ENCODE measurements at places on chromosomes 5 and 9.

DNA sequence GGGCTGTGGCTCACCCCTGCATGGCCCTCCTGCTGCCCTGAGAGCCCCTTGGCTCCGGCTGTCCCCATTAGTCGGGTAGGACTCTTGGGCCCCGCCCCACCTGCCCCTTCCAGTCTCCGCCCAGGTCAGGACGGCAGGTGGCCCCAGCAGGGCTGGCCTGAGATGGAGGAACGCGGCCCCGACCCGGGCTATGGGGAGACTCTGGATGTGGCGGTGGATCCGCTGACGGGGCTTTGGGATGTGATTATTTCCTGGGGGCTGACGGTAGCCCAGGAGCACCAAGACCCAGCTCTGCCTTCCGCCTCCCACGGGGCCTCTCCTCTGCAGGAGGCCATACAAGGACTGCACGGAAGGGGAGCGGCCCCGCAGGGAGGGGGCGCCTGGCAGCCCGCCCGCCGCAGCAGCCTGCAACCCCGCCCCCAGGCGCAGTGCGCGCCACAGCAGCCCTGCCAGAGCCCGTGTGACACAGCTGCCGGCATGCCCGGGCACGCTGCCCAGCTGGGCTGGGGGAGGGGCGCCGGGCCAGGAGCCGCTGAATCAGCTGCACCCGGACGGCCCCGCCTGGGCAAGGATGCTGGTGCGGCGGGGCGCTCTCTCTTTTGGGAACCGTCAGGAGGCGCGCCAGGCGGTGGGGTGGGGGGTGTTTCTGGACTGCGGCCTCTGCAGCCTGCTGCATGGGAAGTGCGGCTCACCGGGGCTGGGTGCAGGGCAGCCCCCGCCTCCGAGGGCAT is 9.2 kb downstream of the TMEM250 start:
- DNase-seq, result peak; percentile 46

DNA sequence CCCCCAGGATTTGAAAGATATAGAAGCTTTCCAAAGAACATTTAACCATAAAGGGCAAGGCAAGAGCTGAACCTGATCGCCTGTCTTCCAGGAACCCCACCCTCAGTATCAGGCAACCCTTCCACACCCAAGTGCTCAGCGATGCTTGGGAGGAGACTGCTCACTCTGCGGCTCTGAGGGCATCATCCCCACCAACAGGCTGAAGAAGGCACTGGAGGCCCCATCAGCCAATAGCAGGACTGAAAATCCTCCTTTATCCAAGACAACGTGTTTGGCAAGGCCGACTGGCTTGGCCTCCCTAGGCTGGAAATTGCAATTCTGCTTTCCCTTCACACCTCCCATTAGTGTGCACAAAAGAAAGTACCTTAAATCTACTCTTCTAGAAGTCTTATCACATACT is 1.4 kb upstream of the PPP2CA start:
- DNase-seq, result no peak

DNA sequence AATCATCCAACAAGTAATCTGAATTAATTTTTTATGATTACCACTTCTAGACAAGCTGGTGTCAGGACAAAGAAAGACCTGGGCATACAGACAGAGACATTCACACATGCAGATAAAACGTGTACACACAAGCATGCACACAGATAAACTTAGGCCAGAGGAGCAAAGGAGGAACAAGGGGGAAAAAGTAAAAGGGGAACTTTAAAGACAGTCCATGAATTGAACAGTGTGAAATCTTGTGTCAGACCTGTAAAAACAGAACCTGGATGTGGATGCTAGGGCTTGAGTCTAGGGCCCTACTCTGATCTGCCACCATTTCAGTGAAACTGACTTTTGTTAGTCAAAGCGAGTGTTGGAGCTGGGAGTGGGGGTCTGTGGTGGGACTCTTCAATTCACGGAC is 11.2 kb upstream of the ZSWIM6 start:
- no peak for DNase-seq

- DNase-seq, result no peak
Observed at GRCh38 chr9:134433101-134433500, 106.8 kb downstream of the RXRA start.

GRCh38 chr5:51388488-51389287 is 5.4 kb downstream of the ISL1 start:
- no peak for DNase-seq

GRCh38 chr5:94700592-94700991 is 82.1 kb downstream of the SLF1 start:
- DNase-seq, result no peak

DNA sequence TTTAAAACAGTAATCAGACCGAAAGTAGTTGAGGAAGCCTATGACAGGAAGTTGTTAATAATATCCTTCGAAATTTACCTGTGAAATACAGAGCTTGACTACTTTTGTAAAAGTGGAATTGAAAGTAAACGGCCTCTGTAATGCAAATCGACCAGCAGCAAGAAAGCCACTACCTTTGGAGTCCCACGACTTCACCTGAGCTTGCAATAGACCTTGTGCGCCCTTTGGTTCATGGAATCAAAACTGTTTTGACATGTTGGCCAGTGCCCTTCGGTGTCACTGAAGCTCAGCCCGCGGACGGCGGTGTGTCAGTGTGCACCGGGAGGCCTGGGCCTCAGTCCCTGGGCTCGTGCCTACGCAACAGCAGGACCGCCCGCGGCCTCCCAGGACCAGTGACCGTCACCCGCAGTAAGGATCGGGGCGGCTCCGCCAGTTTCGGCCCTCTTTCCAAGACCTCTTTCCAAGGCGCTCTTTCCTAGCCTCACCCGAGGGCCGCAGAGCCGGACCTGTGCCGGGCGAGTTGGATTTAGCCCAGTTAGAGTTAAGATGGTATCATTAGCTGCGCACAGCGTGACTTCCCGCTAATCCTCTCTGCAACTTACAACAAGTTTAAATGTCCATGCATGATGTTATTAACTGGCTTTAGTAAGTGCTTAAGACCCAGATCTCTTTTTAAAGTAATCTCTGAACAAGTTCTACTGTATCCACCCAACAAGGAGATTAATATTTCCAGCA is 223.3 kb downstream of the MEF2C start:
- no peak for DNase-seq

DNA sequence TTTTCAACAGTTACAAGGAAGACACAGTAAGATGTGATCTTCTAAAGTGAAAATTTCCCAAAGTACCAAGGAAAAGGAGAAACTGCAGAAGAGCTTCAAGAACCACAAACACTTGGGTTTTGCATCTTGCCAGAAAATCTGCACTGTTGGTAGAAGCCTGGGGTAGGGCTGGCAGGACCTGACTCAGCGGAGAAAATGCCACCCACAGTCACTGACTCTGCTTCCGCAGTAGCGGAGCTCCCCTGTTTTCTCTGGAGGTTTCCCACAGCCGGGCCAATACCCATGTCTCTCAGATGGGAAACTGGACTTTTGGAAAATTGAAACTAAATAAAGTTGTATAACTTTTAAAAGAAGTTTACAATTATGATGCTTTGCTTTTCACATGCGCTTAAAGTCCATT is 104.2 kb downstream of the MEF2C start:
- no peak for DNase-seq

- no peak for DNase-seq
Observed at GRCh38 chr5:163730206-163730756, 224.9 kb downstream of the MAT2B start.

- DNase-seq, result no peak
Observed at GRCh38 chr5:154278908-154279307, 88.4 kb downstream of the GALNT10 start.

DNA sequence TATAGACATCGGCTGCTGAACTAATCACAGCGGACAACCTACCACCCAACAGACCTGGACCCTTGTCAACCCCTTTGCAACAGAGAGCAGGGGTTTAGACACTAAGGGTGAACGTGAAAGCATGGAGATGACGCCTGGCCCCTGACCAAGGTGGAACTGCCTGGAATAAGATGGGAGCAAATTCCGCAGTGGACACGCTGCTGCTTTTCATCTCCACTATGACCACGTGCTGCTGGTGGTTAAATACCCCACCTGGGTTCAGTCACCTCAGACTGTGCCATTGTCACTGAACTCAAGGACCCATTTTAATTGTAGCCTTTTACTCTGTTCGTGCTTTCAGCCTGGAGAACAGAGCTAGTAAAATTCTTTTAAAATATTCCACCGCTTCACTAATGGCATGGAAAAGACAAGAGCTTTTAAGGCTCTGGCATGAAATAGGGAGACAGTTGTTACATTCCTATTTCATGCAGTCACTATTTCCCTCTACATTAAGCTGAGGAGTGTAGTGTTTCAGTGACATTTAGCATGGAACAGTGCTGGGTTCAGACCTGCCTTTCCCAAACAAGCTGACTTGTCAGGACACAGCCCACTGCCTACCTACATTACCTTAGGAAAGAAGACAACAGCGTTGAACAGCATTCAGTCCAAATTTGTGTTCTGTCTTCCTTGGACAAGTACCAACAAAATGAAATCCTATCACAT is 96.8 kb downstream of the ANKRD18B start:
- no peak for DNase-seq

DNA sequence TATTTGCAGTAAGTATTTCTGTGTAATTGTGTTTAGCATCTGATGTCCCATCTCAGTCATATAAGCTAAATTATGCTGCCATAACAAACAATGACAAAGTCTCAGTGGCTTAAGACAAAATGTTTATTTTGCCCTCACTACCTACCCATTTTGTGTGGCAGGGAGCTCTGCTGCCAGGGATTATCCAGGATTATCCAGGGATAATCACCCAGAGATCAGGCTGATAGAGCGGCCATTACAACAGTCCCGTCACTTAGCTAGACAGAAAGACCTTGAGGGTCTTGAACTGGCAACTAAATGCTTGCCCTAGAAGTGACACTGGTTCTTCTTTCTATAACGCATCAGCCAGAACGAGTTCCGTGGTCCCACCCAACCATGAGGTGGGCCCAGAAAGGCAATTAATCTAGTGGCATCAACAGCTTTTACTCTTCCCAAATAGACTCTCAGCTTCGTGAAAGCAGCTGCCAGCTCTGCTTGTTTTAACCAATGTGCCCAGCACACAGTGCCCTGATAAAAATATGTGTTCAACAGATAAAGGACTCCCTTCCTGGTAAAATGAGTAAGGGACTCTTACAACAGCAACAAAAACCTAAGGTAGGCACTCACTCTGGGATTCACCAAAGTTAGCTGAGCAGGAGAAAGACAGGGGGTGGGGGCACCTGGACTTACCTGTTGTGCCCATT is 22.8 kb downstream of the CCDC69 start:
- DNase-seq, result no peak

Data from cortex of kidney (tissue), 1 donor.